ENCODE measurements at places on chromosomes 3 and 15. TPM values are rescaled to one million over a fixed set of nuclear protein-coding genes. Genes with fewer than 3 reads are reported as not detected.
A peak's percentile ranks its signal among the peaks of the same experiment; 100 is the strongest.

- DNase-seq, result peak; percentile 39
Measured at GRCh38 chr15:39756806-39757522, 25.7 kb downstream of the FSIP1 start.

GRCh38 chr3:76873532-76874242, 166.2 kb upstream of the ROBO2 start:
- DNase-seq, result no peak

Gene MRPL47
- total RNA-seq, result 37.2 TPM

Gene CPN2
- total RNA-seq, result not detected

Gene ACTC1
- total RNA-seq, result not detected
